ENCODE measurements at places on chromosomes 2 and 18.

DNA sequence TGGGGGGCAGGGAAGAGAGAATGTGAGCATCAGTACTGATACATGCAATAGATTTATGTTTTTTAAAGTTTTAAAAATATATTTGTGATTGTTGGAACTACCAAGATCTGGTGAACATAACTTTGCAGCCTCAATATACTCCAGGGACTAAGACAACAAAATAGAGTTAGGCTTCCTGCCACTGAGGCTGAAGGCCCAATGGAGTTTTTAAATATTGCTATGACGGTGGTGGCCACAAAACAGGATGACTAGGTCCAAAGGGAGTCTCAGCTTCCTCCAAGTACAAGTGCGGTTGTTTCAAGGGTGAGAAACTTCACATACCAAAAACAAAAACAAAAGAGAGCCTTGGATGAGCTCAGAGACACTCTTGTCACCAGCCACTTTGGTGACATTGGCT lies 72.9 kb downstream of the CCBE1 start:
- no peak for DNase-seq

DNA sequence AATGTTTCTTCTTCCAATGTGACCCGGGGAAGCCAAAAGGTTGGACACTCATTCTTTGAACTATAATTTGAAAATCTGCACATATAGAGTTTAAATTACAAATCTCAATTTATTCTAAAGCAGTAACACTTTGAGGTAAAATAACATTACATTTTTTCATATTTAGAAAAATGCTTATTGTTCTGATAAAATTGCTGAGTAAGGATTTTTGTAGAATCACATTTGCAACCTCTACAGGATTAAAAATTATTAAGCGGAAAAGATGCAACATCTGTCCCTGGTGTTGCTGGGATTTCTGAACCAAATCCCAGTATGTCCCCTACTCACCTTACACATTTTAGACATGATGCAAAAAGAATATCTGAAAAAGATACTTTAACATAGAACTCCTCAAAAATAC lies 10.1 kb downstream of the ZNF519 start:
- no peak for DNase-seq

- DNase-seq = peak; percentile 0
Observed at GRCh38 chr2:61291851-61292575, 130.0 kb downstream of the C2orf74 start.

- DNase-seq = no peak
Observed at GRCh38 chr2:16665748-16666448, at the start of gene CYRIA. CYRIA (minus strand) TSS chr2:16665834; CDS start chr2:16588119, 77,715 bp downstream.

GRCh38 chr2:126359494-126359893 lies 296.5 kb upstream of the GYPC start:
- no peak for DNase-seq

- no peak for DNase-seq
Observed at GRCh38 chr2:7709907-7710306, 792.7 kb downstream of the RNF144A start.

- DNase-seq = no peak
Observed at GRCh38 chr2:12046641-12047040, 300.2 kb downstream of the LPIN1 start.

GRCh38 chr2:98896416-98896815 lies 39.6 kb downstream of the CRACDL start:
- DNase-seq = no peak

- DNase-seq = no peak
Observed at GRCh38 chr2:54629390-54629789, 94.1 kb upstream of the EML6 start.

DNA sequence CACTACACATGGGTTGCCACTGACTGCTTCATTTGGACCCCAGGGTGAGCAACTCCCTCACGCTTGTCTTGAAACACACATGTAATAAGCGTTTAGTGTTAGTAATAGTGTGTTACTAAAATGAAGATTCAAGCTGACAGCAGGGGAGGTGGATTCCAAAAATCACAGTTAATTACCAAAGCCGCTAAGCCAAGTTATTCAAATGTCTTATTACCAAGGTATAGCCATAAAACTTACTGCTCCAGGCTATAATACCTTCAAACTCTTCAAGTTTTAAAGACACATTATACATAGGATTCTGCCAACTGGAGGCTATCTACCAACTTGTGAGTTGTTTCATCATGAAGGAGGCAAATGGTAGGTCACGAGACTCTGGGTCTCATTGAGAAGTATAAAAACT lies 2.9 kb downstream of the LPIN2 start:
- DNase-seq = no peak

DNA sequence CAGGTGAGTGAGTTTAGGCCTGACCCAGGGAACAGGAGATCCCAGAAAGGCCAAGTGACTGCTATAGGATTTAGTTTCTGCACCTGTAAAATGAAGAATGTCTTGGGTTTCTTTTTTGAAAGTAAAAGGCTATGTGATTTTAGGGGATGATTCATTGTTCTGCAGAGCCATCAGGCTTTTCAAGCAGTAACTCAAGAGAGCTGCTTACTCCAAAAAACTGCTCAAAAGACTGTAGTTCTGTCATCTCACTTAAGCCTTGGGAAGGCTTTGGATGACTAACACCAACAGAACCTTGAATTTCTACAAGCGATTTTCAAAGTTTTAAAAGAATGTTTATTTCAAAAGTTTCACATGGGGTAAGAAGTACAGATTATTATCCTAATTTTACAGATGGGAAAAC lies 165.1 kb downstream of the HAUS1 start:
- DNase-seq = no peak

GRCh38 chr2:101120124-101120996 lies 30.8 kb downstream of the TBC1D8 start:
- DNase-seq = peak; percentile 30

- DNase-seq = no peak
Observed at GRCh38 chr2:54704688-54705605, 18.5 kb upstream of the EML6 start.

- no peak for DNase-seq
Observed at GRCh38 chr2:38966006-38966405, 76.3 kb downstream of the ARHGEF33 start.

- peak; percentile 82 for DNase-seq
Observed at GRCh38 chr2:215579809-215580208, 143.9 kb upstream of the FN1 start.

GRCh38 chr2:68715353-68716041 lies 19.1 kb upstream of the ARHGAP25 start:
- no peak for DNase-seq

GRCh38 chr2:145304501-145304900 lies 784.6 kb upstream of the ZEB2 start:
- DNase-seq = no peak

DNA sequence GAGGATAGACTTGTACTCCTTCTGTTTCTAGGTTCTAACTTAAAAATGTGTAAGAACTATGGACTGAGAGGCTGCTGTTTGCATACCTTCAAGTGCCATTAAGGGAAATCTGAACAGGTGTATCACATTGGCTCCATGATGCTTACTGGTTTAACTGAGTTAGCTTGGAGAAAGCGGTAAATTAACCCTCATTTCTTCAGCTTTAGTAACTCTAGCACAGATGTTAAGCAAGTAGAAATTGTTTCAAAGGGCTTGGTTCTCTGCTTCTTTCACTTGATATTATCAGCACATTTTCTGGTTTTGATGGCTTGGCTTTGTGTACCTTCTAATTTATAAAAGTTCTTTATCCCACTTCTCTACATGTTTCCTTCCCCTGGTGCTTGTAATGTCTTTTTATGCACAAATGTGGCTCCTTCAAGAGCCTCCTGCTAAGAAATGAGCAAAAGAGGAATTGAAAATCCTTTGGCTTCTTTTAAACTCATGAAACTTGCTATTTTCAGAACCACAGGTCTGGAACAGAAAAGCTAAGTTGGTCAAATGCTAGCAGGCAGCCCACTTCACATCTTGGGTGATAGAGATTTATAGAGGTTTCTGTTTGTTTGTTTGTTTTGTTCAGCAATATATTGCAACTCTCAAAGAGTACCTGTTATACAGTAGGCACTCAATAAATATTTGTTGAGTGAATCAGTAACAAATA lies 249.9 kb upstream of the THUMPD2 start:
- DNase-seq = no peak

GRCh38 chr18:74590671-74591070 lies 7.0 kb upstream of the ZNF407 start:
- DNase-seq = no peak

- no peak for DNase-seq
Observed at GRCh38 chr2:234328444-234328990, 168.4 kb downstream of the ARL4C start.

DNA sequence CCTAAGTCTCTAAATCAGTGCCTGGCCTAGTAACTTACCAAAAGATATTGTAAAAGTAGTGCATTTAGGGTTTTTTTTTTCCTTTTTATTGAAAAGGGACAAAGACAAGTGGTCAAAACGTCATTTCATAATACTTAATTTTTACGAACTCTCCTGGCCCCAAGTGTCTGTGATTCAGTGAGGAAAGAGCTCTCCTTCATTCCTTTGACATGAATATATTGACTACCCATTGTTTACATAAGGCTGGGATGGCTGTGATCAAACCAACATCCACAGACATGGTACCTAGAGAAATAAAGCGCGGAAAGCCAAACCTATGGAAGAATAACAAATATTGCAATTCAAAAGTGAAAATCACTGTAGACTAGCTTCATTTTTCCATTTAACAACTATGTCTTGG lies 198.4 kb downstream of the BABAM2 start:
- no peak for DNase-seq

DNA sequence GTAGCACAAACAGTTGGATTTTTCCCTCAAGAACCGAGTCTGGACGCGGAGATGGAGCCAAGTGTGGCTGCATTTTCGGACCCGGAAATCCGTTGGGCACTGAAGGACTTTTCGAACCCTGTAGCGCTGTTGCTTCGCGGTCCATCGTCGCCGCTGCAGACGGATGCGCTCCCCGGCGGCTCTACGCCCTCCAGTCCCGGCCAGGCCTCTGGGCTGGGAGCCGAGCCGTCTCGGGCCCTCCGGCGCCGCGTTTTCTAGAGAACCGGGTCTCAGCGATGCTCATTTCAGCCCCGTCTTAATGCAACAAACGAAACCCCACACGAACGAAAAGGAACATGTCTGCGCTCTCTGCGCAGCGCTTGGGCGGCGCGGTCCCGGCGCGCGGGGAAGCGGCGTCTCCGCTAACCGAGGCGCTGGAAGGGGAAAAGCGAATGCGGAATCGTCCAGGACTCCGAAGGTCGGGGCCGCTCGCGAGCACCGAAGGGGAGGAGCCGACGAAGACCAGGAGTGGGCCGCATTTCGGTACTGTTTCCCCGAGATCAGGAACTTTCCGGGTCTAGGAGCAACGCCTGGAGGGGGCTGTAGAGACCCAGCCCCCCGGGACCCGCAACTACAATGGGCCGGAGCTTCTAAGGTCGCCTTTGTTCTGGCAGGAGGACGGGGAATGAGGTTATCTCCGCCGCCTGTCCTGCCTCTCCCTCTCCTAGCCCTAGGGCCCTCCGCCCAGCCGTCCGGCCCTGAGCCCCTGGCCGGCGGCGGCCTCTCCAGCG lies 3.2 kb downstream of the EMX1 start:
- no peak for DNase-seq

- DNase-seq = no peak
Observed at GRCh38 chr2:48357351-48357750, 172.6 kb upstream of the STON1 start.

- no peak for DNase-seq
Observed at GRCh38 chr18:54777118-54777791, 51.0 kb upstream of the RAB27B start.

DNA sequence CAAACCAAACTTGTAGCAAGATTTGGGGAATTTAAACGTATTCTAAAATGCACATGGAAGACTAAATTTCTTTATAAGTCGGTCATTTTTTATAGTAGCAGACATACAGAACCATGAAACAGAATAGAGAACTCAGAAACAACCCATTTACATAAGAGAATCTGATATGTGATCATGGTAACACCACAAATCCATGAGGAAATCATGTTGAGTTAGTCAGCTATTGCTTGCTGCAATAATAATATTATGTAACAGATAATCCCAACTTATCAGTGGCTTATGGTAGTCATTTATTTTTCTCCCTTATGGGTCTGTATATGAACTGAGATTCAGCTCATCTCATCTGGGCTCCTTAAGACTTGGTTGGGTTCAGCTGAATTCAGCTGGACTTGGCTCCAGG lies 103.4 kb upstream of the SERTAD2 start:
- DNase-seq = no peak

DNA sequence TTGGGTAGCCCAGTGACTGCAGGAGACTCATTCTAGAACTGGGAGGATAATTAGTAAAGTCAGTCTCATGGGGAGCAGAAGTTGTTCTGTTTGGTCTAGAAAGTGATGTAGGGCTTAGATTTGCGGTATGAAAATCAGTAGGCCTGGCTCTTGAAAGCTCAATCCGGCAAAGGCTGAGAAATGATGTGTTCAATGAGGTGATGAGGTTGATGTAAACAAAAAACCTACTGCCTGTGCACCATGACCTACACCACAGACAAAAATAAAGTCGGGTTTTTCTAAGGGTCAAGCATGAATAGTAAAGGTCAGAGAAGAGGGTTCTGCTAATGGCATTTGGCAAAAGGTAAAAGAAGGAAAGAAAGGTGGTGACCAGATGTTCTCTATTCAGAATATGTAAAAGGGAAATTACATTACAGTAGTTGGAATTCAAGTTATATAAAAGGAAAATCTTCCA lies 80.8 kb upstream of the COL5A2 start:
- no peak for DNase-seq

GRCh38 chr18:34590503-34590902 lies 119.6 kb upstream of the DTNA start:
- DNase-seq = no peak

DNA sequence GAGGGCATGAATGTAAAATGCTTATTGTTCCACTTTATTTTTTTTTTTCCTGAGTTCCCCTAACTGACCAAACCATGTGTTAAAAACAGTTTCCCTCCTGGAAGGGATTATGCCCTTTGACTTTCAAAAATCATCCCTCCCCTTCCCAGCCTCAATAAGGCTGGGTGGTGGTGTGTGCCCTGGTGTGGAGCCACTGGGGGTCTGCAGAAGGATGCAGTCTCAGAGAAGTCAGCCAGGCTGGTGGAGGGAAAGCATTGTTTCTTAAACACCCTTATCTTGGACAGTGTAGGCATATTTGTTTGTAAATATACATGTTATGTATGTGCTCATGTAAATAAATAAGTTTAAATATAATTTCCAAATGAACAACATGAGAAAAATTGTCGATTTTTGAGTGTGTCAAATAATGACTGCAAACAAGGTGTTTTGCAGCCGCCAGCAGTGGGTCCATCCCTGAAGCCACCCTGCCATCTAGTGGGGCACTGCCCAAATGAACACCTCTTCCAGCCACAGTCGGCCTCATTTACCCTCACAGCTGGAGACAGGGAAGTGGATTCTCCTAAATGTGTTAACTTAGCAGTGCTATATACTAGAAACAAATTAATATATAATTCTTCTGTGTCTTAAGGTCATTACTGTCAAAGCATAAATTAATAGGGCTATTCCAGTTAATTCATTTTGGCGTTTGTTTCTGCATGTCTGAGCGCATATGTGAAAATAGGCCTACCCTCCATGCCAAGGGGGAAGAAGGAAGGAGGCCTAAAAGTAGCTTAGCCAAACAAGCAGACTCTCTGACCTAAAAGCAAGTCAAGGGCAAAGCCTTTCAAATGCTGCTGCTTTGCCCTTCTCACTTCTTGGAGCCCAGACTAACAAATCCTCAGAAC lies 209.6 kb upstream of the PIK3C3 start:
- DNase-seq = no peak

GRCh38 chr18:60053747-60054304 lies 154.0 kb downstream of the PMAIP1 start:
- peak; percentile 87 for DNase-seq

- DNase-seq = no peak
Observed at GRCh38 chr18:72672364-72673184, 128.4 kb upstream of the CBLN2 start.

GRCh38 chr2:30193104-30193681 lies 38.1 kb upstream of the LBH start:
- DNase-seq = no peak

- no peak for DNase-seq
Observed at GRCh38 chr2:25597881-25598280, 75.5 kb downstream of the DTNB start.
